ENCODE measurements at places on chromosomes 5 and 9.

- no peak for DNase-seq
Measured at GRCh38 chr9:95477441-95477840, 39.3 kb downstream of the PTCH1 start.

DNA sequence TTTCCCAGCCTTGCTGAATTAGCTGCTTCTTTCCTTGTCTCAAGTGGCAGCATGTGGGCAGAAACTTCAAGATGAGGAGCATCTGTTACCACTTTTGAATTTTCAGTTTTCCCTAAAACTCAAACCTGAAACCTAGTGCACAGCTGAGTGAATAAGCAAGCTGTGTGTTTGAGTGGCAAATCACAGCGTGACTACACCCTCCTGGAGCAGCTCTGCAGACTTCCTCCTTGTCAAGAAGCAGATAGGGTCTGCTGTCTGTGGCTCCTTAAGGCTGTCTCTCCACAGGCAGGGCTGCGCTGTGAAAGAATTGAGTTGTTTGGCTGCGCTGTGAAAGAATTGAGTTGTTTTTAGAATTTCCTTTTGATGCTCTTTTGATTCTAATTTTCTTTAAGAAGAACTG is 179.7 kb upstream of the HAPLN1 start:
- DNase-seq: no peak

DNA sequence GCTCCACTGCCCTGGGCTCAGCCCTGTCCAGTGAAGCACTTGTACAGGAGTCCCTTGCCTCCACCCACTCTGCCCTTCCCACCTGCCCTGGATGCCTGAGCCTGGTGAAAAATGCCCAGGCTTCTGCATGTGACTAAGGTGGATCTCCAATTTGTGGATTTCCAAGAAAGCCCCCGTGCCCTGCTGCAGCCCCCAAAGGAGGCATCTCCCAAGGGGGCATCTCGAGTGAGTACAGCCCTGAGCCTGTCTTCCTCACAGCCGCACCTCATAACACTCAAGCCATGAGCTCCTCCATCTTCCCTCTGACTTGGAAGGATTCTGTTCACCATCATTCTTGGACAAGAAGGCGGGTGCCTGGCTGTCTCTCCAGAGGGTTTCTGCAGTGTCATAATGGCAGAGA is 158.0 kb upstream of the PPP1R26 start:
- DNase-seq: no peak

DNA sequence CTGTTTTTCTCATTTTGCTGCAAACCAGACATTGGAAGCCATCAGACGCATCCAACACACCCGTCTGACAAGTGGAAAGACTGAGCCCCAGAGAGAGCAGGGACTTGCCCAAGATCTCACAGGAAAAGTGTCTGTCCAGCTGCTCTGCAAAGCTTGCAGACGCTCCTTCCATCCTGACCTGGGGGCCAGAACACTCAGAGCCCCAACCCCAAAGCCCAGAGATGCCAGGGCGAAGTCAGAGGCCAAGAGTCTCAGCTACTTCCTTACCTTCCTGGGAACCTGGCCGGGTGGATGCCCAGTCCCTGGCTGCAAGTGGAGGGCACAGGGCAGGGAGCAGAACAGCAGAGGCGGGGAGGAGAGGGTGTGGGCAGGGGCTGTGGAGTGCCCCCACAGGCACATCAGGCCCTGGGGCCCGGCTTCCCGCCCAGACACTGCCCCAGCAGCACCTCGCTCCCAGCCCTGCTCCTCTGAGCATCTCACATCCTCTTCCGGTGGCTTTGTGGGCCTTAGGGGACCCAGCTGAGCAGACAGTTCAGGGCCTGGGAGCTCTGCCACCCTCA is 9.7 kb upstream of the RALGDS start:
- no peak for DNase-seq

DNA sequence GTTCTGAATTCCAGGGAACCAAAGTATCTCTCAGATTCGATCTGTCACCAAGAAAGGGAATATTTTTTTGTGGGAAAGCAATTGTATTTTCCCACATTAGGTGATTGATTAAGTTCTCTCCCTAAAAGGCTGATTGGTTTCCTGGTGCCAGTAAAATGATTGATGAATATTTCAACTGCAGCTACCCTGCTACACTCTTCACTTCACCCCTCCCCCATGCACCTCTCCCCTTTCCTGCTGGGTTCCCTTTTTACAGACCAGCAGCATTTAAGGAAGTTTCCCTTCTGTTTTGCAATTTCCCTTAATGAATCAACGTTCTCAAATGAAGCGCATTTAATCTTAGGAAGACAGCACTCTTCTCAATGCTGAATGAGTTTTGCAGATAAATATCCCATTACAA is 13.1 kb downstream of the NR6A1 start:
- no peak for DNase-seq

GRCh38 chr5:23234197-23234596 is 273.2 kb upstream of the PRDM9 start:
- no peak for DNase-seq

Measured in ACHN (cell line).